Skeletal muscle cell (primary cell): ENCODE measurements at places on chromosomes 13 and 19.

DNA sequence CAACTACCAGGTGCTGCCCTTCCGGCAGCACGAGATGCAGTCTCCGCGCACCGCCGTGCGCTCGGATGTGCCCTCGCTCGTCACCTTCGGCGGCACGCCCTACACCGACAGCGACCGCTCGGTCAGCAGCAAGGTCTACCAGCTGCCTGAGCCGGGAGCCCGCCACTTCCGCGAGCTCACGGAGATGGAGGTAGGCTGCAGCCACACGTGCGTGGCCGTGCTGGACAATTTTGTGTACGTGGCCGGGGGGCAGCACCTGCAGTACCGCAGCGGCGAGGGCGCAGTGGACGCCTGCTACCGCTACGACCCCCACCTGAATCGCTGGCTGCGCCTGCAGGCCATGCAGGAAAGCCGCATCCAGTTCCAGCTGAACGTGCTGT lies 15.2 kb upstream of the CRTC1 start:
- DNase-seq = no peak

- no peak for DNase-seq
Measured at GRCh38 chr13:114089751-114090400, 42.5 kb downstream of the RASA3 start.

DNA sequence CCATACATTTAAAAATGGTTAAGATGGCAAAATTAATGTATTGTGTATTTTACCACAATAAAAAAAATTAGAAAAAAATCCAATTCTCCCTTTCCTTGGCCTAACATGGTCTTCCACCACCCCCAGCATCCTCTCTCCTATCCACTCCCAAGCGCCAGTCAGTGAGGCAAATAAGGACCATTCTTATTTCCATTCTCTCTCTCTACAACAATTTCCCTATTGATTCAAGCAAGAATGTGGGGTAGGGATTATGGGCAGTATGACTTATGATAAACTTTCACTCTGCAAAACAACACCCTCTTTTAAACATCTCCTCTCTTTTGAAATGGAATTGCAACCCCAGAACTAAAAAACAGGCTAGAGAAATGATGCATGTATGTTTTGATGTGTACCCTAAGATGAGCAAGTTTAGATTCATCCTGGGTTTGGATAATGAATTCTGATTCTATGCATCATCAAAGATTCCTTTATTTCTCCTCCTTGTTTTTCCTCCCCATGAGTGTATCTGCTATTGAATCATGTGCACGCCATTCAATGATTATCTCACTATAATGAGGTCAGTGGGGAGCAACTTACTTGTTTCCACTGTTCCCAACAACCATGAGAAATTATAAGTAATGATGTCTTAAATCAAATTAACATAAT lies 3.5 kb downstream of the STARD13 start:
- peak; percentile 52 for DNase-seq

DNA sequence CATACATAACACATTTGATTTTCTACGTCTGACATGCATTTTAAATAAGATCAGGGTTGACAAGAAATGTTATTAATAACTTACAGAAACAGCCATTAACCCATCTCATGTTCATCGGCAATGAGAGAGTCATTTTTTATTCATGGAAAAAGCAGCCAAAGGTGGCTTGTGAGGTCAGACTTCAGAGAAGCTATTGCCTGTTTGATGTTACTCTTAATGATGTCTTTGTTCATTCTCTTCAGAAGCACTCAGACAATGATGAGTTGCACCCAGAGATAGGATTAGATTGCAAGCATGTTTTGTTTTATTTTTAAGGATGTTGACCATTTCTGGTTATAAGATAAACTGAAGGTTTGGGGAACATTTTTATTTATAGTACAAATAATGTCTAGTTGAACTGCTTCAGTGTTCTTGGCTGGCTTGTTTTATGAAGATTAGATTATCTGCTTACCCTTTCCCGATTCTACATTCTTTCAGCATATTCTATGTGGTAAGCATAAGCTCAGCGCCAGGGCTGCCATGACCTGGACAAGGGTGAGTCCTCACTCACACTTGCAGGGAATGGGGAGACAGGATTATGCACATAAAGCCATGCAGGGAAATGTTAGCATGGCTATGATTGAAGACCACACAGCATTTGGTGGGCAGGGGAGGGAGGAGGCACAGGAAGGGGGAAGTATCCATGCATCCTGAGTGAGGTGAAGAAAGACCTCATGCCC lies 288.1 kb downstream of the MTUS2 start:
- DNase-seq = no peak

DNA sequence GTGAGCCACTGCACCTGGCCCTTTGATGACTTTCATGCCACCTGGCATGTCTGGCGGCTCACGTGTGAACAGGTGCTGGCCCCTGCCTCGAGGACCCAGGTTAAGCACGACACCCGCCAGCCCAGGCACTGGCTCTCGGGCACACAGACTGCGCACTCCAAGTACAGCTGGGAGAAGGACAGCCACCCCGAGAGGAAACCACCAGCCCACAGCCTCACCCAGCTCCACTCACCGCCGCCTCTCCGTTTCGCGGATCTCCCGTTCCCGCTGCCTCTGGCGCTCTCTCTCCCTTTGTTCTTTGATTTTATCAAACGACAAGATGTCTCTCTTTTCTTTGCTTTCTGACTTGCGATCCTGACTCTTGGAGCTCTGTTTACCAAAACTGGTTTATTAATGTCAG lies 27.4 kb upstream of the TINCR start:
- no peak for DNase-seq

DNA sequence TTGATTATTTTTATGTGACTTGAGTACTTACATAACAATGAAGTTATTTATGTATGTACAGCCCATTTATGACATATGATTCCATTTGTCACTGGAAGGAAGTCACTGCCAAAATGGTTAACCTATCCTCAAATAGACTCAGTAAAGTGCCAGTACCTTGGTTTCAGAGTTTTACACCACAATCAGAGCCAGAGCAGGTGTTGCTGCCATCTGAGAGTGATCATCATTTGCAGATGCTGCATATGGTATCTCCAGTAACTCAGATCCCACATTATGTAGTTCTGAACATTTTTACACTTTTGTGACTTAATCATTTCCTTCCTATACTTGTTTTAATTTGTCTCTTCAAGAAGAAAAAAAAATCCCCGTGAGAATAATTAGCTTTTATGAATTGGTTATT lies 313.3 kb downstream of the HS6ST3 start:
- DNase-seq = no peak

DNA sequence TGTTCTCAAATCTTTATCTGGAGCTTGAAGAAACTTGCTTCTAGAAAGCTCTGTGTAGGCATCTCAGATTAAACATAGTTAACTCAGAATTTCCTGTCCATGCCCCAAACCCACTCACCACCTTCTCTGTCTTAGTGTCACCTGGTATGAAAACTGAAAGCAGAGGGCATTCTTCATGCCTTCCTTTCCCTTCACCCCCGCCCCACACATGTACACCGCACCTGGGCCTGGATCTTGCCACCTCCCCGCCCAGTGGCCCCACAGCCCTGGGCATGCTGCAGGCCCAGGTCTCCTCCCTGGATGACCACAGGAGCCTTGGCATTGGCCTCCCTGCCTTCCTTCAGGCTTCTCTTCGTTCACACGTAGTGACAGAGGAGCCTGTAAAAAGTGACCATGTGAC lies 15.8 kb downstream of the CFAP97D2 start:
- DNase-seq = no peak

GRCh38 chr13:74707291-74707690 lies 573.1 kb upstream of the KLF12 start:
- no peak for DNase-seq

GRCh38 chr19:45815481-45816216 lies 541 bp upstream of the RSPH6A start:
- DNase-seq = no peak

GRCh38 chr19:31818798-31819105 lies 469.5 kb upstream of the TSHZ3 start:
- DNase-seq = no peak

- no peak for DNase-seq
Measured at GRCh38 chr13:45179428-45179827, 21.4 kb downstream of the KCTD4 start.

DNA sequence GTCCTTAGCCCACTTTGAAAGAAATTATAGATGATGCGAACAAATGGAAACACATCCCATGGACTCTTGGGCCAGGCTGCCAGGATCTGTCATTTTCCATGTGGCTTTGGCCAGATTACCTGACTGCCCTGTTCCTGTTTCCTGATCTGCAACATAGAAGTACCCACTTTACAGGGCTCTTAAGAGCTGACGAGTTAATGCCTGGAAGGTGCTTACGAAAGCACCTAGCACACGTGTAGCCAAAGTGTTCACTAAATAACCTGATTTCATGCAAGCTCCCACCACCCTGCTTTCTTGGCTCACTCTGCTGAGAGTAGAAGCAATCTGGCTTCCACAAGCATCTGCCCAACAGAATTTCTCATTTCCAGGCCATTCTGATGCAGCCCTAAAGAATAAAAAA lies 575.2 kb downstream of the MYO16 start:
- DNase-seq = no peak

DNA sequence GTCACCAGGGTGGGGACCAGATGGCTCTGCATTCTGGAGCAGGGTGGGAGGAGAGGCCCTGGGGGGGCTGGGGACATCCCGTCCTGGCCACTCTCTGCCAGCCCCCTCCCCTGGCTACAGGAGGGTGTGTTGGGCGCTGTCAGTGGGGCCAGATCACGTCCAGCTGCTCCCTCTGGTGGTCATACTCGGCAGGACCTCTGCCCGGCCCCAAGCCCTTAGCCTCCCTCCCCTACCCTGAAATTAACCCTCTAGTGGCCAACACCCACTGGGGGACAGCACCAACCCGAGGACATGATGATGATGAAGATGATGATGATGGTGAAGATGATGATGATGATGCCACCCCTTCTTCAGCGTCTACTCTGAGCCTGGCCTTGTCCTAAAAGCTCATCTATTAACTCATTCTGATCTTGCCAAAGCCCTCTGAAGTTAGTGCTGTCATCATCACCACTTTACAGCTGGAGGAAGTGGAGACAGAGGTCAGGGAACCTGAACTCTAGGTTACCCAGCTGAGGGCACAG lies 590 bp upstream of the LGI4 start:
- DNase-seq = no peak

GRCh38 chr19:2661615-2662014 lies 40.9 kb downstream of the GNG7 start:
- no peak for DNase-seq

GRCh38 chr19:33703821-33704220 lies 82.1 kb downstream of the CHST8 start:
- no peak for DNase-seq

DNA sequence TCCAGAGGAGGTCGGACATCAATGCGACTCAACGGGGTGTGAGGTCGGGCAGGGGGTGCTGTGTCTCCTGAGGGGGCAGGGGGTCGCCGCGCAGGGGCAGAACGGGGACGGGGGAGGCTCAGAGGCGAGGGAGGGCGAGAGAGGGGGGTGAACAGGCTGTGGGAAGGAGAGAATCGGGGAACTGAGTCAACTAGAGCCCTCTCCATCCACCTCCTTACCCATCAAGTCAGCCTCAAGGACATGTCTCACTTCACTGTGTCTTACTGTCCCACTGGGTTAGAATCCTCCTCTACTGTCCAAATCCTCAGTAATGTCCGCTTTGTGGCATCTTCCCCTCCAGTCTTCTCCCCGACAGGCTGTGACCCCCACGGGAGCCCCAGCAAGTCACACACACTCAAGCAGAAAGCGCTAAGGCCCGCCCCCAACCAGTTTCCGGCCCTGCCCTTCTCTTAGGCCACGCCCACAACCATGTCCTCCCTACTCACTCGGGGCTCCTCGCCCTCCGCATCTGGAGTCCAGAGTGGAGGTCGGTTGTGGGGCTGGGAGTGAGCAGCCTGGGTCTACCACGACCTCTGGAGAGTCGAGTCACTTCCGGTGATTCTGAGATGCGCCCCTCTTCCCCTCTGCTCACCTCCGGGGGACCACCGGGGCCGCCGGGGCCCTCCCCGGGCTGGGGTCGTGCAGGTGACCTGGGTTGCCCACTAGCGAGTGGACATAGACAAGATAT lies 9.3 kb downstream of the PLEKHA4 start:
- no peak for DNase-seq

- DNase-seq = no peak
Measured at GRCh38 chr19:373391-374182, 29.0 kb upstream of the MIER2 start.

GRCh38 chr19:47057328-47057727 lies 8.9 kb upstream of the TMEM160 start:
- DNase-seq = peak; percentile 22

DNA sequence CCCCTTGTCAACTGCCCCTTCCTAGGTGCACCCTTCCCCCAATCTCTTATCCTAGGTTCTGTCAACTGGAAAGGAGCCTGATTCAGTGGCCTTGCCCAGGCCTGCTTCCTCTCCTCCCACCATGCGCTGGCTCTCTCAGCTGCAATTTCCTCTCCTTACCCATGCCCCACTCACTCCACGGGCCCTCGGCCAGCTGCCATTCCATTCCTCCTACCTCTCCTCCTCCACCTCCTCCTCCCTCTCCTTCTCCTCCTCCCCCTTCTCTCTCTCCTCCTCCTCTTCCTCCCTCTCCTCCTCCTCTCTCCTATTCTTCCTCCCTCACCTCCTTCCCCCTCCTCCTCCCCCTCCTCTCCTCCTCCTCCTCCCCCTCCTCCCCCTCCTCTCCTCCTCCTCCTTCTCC lies 9.6 kb upstream of the TIMM44 start:
- DNase-seq = no peak

DNA sequence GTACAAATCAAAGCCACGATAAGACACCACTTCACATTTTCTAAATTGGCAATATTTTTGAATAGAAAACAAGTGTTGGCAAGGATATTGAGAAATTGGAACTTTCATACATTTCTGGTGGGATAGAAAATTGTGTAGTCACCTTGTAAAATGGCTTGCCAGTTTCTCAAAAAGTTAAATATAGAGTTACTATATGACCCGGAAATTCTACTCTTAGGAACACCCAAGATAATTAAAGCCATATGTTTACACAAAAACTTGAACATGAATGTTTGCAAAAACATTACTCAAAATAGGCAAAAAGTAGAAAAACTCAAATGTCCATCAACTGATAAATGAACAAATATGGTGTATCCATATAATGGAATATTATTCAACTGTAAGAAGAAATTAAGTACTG lies 552.5 kb downstream of the TBC1D4 start:
- DNase-seq = no peak

GRCh38 chr13:97720896-97721295 lies 232.6 kb upstream of the IPO5 start:
- DNase-seq = no peak

DNA sequence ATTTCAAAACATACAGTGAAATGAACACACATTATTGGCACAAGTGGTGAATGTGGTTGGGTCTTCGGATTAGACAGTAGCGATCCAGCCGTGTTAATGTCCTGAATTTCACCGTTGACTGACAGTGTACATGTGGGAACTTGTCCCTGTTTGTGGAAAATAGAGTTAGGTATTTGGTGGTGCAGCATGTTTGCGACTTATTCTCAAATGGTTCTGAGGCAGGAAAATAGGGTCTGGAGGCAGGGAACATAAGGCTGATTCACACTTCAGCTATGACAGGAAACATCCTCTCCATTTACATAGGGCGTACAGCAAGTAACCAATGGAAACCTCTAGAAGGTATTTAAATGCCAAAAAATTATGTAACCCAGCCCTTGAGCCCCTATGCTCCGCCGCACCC lies 4.2 kb downstream of the LGALS7B start:
- no peak for DNase-seq
